ENCODE measurements at places on chromosomes 3 and 15.

DNA sequence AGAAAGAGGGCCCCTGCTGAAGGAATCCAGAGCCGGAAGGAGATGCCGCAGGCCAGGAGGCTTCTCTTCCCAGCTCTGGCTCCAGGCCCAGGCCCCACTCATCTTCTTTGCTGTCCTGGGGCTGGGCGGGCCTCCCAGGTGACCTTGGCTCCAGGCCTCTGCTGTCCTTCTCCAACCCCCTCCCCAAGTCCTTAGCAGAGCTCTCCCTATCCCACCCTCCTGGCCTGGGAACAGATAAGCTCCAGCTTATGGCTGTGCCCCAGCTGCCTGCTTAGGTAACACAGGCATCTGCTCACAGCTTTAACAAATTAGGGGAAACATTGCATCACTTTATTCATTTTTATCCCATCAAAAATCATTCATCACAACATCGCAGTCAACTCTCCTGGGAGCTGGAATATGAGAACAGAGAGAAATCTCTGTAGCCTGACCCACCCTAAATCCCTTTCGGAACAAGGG, 86.9 kb downstream of the SEMA5B start:
- DNase-seq = no peak

GRCh38 chr3:113147681-113148261, 63.6 kb upstream of the BOC start:
- no peak for DNase-seq

GRCh38 chr3:194723846-194724618, 38.3 kb downstream of the FAM43A start:
- peak; percentile 68 for DNase-seq

DNA sequence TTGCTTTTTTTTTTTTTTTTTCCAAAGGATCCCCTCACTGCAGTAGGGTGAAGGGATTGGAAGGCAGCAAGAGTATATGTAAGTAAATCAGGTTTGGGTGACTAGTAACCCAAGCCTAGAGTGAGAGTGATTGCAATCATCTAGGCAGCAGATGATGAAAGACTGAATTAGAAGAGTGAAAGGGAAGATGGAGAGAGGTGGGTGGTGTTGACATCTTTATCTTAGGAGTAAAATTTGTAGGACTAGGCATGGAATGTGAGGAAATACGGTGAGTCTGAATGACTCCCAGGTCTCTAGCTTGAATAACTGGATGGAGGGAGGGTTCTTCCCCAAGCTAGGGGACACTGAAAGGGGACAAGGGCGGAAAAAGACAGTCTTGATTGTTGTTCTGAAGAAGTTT, 63.4 kb downstream of the TPRG1 start:
- DNase-seq = no peak

DNA sequence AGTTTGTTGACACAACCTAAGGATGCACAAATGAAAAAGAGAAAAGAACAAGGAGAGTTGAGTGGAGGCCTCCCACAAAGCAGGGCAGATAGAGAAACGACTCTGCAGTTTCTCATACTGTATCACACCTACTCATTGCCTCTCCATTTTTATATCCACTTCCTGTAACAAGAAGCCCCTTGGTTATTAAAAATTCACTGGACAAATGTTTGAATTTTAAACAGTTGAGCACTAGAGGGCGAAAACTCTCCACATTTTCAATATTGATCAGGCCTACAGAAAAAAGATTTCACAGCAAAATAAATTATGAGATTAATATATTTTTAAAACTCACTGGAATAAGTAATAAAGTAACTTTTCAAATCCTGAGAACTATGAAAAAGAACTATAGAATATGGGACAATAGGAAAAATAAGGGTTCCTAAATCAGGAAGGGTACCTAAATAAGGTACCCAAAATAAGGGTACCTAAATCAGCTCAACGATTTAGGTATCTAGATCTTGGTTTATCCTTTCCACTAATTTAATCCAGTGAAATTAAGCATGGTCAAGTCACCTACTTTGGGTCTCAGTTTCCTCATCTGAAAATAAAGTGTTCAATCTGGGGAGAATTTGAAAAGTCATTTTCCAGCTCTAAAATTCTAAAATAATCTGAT, 47.0 kb upstream of the PPIB start:
- DNase-seq = no peak

GRCh38 chr15:66647358-66647757, 54.7 kb upstream of the SMAD6 start:
- peak; percentile 49 for DNase-seq

DNA sequence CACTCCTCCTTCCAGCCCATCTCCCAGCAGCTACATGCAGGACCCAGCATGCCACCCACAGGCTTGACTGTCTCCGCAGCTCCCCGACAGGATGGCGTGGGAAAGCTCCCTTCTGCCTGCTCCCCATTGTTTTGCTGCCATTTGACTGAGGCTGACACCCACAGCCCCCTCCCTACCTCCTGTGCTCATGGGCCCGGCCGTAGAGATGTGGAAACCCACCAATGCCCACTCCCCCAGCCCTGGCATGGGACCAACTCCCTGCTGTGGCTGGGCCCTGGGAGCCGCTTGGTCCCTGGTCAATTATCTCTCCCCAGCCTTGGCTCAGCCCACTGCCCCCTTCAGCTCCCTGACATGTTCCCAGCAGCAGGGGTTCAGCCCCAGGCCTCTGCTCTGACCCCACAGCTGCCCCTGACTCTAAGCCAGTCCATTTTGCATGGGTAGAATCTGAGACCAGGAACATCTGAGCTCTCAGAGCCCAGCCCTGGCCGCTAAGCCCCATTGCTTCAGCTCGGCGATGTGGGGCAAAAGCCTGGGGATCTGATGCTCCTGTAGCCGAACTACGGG, 8.2 kb downstream of the C3orf22 start:
- peak; percentile 37 for DNase-seq

DNA sequence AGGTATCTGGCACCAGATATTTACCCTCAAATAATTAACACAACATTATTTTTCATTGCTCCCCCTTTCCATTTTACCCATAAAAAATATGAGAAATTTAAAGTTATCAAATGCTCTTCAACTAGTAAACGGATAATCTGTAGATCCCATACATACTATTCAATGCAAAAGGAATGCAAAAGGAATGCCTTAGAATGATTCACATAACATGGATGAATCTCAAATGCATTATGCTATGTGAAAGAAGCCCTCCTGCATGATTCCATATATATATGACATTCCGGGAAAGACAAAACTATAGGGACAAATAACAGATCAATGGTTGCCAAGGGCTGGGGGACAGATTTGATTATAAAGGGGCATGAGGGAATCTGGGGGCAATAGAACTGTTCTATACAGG, 195.7 kb downstream of the STT3B start:
- DNase-seq = no peak

DNA sequence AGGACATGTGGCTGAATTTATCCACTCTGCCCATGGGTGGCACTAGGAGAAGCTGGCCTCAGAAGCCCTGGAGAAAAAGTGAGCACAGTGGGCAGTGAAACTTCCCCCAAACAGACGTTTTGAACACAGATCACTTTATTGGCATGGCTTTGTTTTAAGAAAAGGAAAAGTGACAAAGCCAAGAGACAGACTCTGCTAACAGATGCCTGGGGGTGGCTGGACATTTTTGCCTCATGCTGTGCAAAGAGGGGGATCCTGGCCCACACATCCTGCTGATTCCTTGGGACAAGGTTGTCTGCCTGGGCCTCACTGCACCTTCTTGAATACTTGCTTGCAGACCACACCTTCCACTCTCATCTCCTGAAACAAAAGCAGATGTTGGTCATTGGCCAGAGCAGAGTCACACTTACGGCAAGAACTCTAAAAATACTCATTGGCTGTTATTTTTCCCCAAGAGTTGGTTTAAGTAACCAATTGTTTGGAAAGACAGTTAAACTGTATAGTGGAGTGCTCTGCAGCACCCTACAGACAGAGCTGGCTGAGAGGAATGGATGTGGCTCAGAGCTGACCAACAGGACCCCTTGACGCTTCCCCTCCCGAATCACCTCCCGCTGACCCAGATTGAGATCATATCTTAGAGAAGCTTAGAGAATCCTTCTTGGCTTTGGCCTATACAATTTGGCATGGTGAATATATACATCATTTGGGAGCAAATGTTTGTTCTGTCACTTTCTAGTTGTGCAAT, 22.0 kb downstream of the RBP1 start:
- DNase-seq = no peak

DNA sequence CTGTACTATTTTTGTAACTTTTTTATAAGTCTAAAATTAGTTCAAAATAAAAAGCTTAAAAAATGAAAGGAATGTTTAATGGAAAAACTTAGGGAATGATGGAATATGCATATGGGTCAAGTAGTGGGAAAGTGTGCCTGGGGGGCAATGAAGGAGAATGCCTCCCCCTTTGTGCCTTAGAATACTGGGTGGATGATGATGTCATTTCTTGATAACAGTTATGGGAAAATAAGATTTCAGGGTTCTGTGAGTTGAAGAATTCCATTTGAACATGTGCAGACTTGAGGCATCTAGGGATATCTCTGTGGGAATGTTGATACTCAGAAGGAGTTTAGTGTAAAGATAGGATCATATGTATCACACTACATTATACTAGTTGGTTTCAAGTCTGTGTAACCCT, 13.8 kb downstream of the WDR93 start:
- no peak for DNase-seq

DNA sequence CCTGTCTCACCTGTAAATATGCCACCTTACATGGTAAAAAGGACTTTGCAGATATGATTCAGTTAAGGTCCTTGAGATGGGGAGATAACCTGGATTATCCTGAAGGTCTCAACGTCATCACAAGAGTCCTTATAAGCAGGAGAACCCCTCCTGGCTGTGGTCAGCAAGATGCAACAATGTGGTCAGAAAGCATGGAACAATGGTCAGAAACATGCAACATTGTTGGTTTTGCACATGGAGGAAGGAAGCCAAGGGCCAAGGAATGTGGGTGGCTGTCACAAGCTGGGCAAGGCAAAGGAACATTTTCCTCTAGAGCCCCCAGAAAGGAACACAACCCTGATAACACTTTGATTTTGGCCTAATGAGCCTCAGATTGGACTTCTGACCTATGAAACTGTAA, 9.4 kb upstream of the SUMF1 start:
- DNase-seq = no peak

Data from endodermal cell (in vitro differentiated cells).